ENCODE measurements at places on chromosomes 12 and 14.

- DNase-seq = no peak
Measured at GRCh38 chr12:47155457-47156166, 75.9 kb upstream of the AMIGO2 start.

DNA sequence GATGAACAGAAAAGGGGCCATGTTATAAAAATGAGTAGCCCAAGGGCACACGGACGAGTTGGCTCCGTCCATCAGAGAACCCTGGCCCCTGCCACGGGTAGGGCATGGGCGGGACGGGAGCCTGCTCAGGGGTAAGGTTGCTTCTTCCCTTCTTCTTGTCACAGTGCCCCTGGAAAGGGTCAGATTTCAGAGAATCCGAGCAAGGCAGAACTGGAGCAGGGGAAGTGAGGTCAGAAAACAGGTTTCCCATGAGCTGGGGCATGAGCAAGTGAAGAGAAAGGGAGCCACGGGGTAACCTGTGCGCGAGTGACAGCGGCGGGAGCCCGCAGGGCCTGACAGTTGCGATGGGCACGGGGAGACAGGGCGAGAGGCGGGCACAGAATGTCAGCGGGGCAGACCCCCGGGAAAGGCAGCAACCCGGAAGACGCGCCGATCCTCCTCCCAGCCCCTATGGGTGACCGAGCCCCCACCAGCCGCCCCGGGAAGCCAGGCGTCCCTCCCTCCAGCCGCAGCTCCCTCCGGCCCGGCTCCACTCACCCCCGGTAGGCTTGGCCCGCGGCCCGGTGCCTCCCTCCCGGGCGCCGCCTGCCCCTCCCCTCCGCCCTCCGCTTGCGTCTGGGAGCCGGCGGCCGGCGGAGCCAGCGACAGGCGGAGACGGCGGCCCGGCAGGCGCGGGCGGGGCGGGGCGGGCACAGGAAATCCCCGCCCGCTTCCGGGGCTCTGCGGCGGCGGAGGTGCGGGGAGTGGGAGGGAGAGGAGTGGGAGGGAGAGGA, at the start of gene ZNF641:
Gene ZNF641, minus strand, starts transcription at position 671 of the 773 bp plus-strand sequence. CDS start 2,829 bp downstream, outside the sequence.
- no peak for DNase-seq

- DNase-seq = peak; percentile 71
Measured at GRCh38 chr12:49741882-49742620, 694 bp downstream of the TMBIM6 start.

GRCh38 chr12:94174576-94174975, 26.2 kb downstream of the PLXNC1 start:
- DNase-seq = no peak

DNA sequence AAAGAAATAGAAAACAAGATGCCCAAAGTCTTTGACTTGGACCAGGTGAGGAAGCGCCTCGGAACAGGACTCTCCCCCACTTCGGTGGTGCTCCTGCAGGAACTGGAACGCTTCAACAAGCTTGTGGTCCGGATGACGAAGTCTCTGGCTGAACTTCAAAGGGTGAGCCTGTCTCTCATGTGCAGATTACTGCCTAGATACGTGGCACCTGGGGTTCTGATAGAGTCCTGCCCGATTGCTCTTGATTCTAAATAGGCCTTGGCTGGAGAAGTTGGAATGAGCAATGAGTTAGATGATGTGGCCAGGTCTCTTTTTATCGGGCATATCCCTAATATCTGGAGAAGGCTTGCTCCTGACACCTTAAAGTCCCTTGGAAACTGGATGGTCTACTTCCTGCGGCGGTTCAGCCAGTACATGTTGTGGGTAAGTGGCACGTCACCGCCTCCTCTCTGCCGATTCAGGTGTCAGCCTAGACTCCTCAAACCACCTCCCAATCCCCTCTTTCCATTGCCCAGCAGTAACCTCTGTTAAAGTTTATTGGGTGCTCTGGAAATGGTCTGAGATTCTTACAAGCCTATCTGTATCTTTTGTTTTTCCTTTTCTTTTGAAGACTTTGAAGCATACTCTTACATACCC, 40.8 kb downstream of the CCDC92 start:
- DNase-seq = no peak

GRCh38 chr14:106831322-106831720, 1304.9 kb downstream of the TMEM121 start:
- no peak for DNase-seq

DNA sequence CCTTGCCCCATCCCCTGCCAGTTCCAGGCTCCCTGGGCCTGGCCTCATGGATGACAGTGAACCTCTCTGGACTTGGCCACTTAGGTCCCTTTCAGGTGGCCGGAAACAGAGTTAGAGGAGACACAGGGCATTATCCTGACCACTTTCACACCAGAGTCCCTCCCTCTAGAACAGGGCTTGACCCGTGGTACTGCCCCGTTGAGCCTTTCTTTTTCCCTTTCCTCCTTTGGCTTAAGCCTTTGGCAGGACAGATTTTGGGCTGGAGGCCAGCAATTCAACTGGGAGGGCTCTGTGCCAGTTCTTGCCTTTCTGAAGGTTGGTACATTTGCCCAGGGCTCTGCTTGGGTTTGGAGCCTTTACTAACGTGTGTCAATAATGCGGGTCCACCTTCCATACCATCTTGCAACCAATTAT, 22.8 kb downstream of the TPCN1 start:
- no peak for DNase-seq

DNA sequence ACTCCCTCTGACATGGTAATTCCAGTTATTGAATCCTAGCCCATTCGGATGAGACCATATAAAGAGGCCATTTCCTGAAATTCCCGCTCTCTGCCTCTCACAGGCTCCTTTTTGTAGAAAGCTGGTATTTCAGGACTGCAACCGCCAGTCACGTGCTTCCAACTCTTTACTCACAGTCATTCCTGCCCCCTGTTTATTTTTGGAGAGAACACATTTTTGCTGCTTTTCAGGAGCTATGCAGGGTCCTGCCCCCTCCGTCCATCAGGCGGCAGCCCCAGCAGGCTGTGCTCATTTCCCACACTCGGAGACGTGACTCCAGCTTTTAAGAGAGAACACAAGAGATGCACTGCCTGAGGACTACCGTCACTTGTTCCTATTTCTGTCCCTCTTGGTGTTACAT, 26.8 kb downstream of the IFT43 start:
- no peak for DNase-seq

DNA sequence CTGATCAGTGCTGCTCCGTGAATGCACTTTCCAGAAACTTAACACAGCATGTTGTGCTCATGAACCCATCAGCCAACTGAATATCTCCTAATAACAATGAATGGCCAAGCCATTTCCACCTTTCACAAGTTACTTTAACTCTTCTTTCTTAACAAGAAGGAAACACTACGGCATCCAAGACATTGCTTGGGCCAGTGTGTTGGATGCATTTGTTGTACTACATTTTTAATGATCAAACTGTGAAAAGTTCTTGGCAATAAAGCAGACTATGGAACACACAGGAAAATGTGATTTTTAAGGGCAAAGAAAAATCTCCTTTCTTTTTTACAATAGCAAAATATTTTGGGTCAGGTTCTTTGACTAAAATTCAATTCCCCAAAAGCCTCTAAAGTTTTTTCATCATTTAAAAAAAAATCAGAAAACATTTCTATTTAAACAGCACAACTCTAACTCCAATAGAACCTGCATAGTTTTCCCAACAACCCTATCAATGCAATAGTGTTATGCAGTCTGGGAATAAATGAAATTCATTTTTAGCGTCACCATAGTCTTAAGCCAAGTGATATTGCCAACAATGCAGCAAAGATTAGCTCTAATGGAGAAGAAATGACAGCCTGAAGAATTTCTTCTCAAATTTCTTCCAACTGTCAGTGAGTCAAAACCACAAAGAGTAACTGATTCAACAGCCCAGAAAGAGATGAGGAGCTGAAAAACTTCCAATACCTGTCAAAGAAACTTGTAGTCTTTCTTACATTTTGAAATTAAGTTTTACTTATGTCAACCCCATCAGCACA, 50.7 kb upstream of the PTPRR start:
- no peak for DNase-seq

- no peak for DNase-seq
Measured at GRCh38 chr14:58738876-58739275, 101.1 kb downstream of the DACT1 start.

DNA sequence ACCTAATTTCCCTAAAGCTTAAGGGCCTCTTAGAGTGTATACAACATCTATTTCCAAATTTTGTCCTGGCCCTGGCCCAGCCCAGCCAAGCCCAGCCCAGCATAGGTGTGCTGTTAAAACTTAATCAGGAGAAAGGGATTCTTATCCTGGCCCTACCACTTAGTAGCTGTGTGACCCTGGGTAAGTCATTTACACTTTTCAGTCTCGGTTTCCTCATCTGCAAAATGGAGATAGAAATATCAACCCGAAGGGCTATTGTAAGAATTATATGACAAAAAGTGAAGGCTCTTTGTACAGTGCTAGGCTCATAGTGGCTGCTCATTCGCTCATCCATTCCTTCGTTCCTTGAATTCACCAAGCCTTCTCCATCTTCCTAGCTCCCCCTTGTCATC, 442 bp downstream of the ERG28 start:
- no peak for DNase-seq

GRCh38 chr12:29655861-29656260, 127.9 kb downstream of the TMTC1 start:
- DNase-seq = no peak

- DNase-seq = no peak
Measured at GRCh38 chr14:90819734-90820393, 3.6 kb upstream of the TTC7B start.

DNA sequence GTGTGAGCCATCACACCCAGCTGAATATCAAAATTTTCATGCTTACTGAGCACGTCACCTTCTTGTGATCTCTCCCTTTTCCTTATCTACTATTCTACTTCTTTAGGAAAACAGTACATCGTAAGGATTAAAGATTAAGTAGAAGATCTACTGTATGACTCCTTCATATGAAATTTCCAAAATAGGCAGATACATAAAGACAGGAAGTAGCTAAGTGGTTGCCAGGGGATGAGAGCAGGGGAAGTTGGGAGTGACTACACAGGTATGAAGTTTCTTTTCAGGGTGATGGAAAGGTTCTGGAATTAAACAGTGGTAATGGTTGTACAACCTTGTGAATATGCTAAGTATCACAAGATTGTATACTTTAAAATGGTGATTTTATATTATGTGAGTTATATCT, 36.5 kb upstream of the CERS5 start:
- DNase-seq = no peak

- DNase-seq = no peak
Measured at GRCh38 chr14:20734430-20734806, 11.3 kb upstream of the EDDM3A start.

DNA sequence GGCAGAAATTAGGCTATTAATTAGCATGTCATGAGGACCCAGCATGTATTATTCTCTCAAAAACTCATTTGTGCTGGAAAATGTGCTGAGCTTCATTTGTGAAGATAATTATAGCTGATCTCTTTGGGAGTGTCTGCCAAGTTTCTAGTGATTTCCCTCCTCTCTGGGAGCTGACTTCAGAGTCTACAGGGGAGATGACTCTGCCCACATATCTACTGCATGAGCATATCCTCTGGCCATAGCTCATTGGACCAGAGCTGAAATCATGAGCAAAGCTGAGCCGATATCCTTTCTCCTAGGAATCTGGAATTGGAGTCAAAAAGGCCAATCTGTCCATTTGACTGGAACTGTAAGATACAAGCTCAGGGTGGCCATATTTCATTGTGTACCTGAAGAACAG, 5.9 kb downstream of the CCDC198 start:
- peak; percentile 8 for DNase-seq

DNA sequence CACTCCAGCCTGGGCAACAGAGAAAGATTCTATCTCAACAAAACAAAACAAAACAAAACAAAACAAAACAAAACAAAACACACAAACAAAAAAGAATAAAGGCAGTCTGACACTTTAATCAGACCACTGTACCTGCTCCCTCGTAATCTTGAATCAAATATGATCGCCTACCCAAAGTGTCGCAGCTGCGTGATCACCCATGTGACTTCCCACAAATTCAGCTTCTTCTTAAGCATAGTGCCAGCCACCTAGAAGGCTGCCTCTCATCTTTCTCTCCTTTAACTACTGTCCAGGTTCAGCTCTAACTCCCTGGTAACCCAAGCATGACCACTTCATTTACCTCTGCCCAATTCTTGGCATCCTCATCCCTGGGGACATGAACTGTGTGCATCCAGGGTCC, 37.4 kb downstream of the FMNL3 start:
- DNase-seq = no peak

- DNase-seq = no peak
Measured at GRCh38 chr14:103562179-103562428, 353 bp downstream of the BAG5 start.

GRCh38 chr12:46524778-46525177, 152.2 kb upstream of the SLC38A2 start:
- DNase-seq = no peak

- DNase-seq = no peak
Measured at GRCh38 chr12:127595506-127595905, 671.5 kb upstream of the TMEM132C start.

- no peak for DNase-seq
Measured at GRCh38 chr12:124744659-124745464, 118.8 kb downstream of the SCARB1 start.

DNA sequence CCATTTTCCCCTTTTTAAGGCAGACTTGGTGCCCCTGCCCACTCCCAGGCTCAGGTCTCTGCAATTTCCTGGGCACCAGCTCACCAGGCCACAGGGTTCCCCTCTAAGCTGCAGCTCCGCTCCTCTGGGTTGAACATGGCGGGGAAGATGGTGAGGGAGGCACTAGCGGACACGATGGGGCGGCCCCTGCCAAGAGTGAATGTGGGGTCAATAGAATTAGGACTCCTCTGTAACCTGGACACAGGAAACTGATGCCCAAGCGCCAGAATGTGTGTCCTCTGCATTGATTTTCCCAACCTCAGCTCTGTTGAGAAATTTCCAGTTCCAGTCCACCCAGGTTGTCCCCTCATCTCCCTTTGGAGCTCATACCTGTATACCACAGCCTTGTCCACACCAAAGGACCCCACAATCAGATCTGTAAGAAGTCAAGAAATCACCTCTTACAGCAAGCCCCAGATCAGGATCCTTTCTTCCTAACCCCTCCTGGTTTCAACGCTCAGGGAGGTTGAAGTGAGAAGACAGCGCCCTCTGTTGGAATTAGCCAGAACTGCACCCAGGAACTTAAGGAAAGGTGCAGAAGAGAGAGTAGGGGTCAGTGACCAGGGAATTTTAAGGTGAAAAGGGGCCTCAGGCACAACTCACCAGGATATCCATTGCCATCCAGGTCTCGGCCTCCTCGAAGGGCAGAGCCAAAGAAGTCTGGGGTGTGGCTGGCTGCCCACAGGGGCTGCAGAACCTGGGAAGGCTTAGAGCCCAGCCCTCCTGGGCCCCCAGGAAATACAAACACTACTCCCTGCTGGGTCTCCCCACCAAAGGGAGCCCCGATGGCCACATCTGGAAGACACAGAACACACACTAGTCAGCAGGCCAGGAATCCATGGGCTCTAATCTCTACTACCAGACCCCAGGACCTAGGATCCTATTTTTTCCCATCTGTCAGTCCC, 14.7 kb downstream of the ITGA5 start:
- DNase-seq = no peak
